Stimulated activated CD8-positive, alpha-beta memory T cell treated with anti-CD3 and anti-CD28 coated beads, Interleukin-7, amount 100 ng/mL, for 1 hour (primary cell): ENCODE measurements at places on chromosomes 3 and 15.

DNA sequence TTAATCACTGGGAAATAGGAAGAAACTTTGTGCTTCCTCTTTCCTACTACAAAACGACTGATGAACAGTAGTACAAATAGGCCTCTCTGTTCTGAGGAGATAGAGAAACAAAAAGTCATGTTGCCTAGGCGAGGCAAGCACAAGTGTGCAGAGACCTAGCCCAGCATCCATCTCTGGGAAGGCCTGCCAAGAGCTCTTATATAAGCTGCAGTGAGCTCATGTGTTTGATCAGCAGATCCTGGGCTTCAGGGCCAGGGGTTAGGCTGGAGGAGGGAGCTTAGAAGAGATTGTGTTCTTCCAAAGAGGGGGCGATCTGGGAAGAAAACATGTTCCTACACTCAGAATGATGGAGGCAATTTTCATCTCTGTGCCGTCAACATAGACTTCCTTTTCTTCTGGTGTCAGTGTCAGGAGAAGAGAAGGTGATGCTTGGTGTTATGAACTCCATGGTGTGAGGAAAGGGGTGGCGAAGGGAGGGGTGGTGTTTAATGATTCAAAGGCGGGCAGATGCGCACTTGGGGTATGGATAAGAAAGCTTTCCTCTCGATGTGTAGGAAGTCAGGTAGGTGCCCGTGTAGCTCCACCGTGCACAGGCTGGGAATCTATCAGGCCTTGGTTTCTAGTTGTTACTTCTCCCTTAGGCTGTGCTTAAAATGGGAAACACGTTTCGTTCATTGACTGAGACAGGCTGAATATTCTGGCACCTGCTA is 29.5 kb upstream of the ETV5 start:
- DNase-seq: no peak

DNA sequence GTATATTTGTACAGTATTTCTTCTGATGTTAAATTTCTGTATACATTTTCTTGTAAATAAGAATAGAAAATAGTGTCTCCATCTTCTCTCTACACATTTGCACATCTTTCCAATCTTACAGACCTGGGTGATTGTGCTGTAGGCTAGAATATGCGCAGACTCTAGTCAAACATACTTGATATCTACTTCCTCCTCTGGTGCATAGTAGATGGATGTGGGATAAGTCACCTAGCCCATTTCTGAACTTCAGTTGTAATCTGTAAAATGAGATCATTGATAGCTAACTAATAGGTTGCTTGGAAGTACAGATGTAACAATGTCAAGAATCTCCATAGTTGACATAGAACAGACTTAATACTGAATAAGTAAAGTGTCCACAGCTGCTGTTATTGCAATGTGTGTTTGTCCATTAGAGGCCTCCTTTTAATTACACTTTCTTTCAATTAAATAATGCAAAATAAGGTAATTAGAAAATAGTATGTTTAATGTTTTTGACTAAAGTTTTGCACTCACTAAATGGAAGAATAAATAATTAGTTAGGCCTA is 46.7 kb downstream of the ALCAM start:
- DNase-seq: no peak

GRCh38 chr3:44392489-44392888 is 53.9 kb downstream of the TCAIM start:
- DNase-seq: no peak

DNA sequence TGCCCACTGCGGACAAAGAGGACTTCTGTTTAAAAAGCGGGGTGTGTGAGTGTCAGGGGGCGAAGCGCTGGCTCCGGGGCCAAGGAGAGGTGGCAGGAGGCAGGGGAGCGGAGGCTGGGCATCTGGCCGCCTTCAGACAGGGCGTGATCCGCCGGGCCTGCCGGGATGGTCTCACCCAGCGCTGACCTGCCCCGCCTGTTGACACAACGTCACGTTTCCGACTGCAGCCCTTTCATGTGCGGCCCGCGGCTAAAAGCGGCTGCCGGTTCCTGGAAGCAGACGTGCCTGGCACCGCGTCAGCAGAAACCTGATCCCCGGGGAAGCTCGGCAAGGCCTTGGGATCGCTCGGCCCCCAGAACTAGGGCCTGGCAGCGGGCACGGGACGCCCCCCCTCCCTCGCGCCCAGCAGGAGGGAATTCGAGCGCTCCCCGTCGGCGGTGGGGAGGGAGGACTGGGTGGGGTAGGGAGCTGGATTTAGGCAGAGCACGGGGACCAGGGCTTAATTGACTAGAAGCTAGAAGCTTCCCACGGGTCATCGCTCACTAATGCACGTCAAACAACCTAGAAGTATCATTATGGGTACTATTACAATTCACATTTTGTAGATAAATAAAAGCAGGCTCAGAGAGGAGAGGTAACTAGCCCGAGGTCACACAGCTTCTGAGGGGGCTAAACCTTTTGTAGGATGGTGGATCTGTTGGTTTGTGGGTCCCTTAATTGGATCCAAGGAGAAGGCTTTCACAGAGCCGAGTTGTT is 7.7 kb downstream of the BHLHE40 start:
- DNase-seq: peak; percentile 52

GRCh38 chr15:96126859-96127258 is 203.6 kb upstream of the NR2F2 start:
- DNase-seq: no peak

GRCh38 chr3:13544951-13545651 is 3.8 kb upstream of the FBLN2 start:
- no peak for DNase-seq
